ENCODE measurements at places on chromosomes 7 and 10.

DNA sequence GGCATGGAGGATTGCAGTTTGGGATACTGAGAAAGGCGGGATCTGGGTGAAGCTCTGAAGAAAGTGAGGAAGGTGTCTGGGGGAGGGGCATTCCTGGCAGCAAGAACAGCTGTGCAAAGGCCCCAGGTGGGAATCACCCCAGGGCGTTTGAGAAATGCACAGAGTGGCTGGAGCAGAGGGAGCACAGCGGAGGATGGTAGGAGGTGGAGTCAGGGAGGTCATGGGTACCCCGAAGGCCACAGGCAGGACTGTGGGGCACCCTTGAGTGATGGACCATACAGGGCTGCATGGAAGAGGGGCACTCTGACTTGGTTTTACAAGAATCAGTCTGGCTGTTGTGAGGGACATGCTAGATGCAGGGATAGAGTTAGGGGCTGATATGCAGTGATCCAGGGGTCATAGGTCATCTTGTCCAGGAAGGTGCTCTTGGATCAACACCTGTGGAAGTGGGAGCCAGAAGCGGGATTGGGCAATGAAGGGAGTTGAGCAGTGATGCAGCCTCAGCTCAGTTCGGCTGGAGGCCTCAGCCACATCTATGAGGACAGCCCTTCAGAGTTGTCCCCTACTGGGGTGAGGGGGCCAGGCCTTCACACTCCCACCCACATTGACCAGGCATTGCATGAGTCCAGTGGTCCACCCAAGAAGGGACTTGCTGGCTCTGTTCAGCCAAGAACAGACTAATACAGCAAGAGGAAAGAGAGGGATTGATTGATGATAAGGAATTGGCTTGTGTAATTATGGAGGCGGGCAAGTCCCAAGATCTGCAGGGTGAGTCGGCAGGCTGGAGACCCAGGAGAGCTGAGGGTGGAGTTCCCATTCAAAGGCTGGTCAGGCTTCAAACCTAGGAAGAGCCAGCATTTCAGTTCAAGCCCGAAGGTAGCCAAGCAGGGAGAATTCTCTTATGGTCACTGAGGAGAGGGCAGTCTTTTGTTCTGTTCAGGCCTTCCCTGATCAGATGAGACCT lies 48.7 kb downstream of the TSPAN15 start:
- H3K27ac ChIP-seq, result no peak overlapping the region
- H3K4me3 ChIP-seq, result no peak overlapping the region
- peaks cover 4% of the 10 kb centered on the region for H3K4me1 ChIP-seq
- DNase-seq, result no peak
- no peaks in the 10 kb centered on the region for H3K27me3 ChIP-seq
- no peaks in the 10 kb centered on the region for H3K36me3 ChIP-seq

DNA sequence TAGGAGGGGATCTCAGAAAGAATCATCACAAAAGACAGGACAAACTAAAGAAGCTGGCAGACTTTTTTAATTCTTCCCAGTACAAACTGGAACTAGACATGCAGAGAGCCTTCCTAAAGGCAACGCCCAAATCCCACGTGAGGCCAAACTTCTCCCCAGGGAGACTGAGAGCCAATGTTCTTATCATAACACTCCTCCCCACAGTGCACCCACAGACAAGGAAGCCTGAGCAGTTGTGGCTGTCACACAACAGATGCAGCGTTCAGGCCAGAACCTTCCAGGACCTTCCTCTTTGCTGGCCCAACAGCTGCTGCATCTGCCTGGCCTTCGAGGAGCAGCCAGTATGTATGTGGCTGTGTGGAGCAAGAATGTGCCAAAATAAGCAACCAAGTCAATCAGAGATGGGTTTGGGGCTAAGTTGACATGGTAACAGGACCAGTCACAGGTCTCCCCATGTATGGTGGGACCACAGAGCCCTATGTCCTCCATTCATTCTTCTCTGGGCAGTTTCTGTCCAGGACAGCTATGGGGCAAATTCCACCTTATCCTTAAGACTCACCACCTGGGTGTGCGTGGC lies 34.9 kb downstream of the SRPK2 start:
- H3K4me1 ChIP-seq, result peaks cover 63% of the 10 kb centered on the region
- H3K4me3 ChIP-seq, result peak overlapping the region; percentile 27
- no peaks in the 10 kb centered on the region for H3K27me3 ChIP-seq
- no peak for DNase-seq
- H3K27ac ChIP-seq, result peak overlapping the region; percentile 30

DNA sequence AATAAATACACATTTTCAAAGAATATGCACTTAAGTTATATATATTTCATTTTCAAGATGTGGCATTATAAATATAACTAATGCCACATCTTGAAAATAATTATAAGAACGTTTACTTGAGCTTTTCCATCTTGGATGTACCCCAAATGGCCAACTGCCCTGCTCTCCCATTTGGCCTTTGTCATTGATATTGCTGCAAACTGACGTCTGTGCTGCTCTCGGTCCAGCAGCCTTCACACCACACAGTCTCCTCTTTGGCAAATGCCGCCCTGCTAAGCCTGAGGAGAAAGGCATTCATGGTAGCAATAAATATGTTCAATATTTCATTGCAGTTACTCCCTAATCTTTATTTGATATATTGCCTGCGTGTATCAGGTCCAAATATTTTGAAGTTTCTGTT lies 384.6 kb upstream of the ADARB2 start:
- H3K36me3 ChIP-seq, result no peaks in the 10 kb centered on the region
- no peak for DNase-seq
- H3K27ac ChIP-seq, result no peak overlapping the region
- H3K4me3 ChIP-seq, result no peak overlapping the region
- H3K4me1 ChIP-seq, result no peaks in the 10 kb centered on the region

- H3K4me1 ChIP-seq, result no peaks in the 10 kb centered on the region
- no peaks in the 10 kb centered on the region for H3K27me3 ChIP-seq
- no peak overlapping the region for H3K27ac ChIP-seq
- H3K36me3 ChIP-seq, result no peaks in the 10 kb centered on the region
- no peak overlapping the region for H3K4me3 ChIP-seq
- no peak for DNase-seq
Measured at GRCh38 chr7:81845744-81846241, 75.9 kb upstream of the HGF start.

- peaks cover 5% of the 10 kb centered on the region for H3K36me3 ChIP-seq
- no peak for DNase-seq
- no peak overlapping the region for H3K4me3 ChIP-seq
Measured at GRCh38 chr10:113882240-113882639, 27.8 kb downstream of the NHLRC2 start.
